ENCODE measurements at places on chromosomes 12 and 14. TPM values are rescaled to one million over a fixed set of nuclear protein-coding genes. Genes with fewer than 3 reads are reported as not detected.

DNA sequence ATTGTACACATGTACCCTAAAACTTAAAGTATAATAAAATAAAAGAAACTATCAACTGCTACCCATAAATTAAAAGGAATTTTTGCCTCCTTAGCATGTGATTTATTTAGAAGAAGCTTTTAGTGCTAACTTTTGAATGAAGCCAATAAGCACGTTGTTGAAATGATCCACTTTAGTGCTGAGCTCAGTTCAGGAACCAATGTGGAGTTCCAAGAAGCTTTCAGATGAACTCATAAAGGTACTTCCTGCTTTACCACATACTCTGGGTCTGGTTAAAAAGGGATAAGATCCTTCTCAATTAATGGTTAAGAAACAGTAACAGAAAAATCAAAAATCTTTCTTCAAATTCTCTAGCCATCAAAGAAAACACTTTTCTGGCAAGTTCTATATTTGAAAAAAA lies 39.4 kb downstream of the TMTC1 start:
- H3K4me3 ChIP-seq, result no peak overlapping the region
- no peak overlapping the region for H3K27ac ChIP-seq
- no peak for DNase-seq
- no peaks in the 10 kb centered on the region for H3K36me3 ChIP-seq
- H3K4me1 ChIP-seq, result no peaks in the 10 kb centered on the region

GRCh38 chr12:6827982-6828780 lies at the start of gene P3H3:
P3H3 (plus strand) TSS chr12:6828407; CDS start chr12:6828441, 34 bp downstream.
- H3K36me3 ChIP-seq, result no peaks in the 10 kb centered on the region
- peaks cover 16% of the 10 kb centered on the region for H3K4me1 ChIP-seq
- peak within 1 kb of the TSS; percentile 86 for H3K4me3 ChIP-seq
- no peak for DNase-seq
- peaks cover 62% of the 10 kb centered on the region for H3K27me3 ChIP-seq

The DTX1 gene
- total RNA-seq, result 75.3 TPM

The KRT73 gene
- total RNA-seq, result not detected

DNA sequence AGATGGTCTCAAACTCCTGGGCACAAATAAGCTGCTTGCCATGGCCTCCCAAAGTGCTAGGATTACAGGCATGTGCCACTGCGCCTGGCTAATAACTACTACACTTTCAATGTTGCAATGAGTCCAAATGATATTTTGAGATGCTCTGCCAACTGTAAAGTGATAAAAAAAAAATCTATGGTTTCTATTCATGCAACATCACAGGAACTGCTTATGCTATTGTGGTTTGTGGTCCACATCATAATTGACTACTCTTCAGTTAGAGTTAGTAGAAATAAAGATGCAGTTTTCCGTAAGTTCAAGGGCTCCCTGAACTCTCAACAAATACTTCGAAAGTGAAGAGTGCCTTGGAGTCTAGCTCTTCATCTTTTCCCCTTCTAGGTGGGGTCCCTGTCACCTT lies 239.4 kb downstream of the C12orf75 start:
- H3K4me1 ChIP-seq, result no peaks in the 10 kb centered on the region
- DNase-seq, result no peak
- no peaks in the 10 kb centered on the region for H3K36me3 ChIP-seq
